ENCODE measurements at places on chromosomes 4 and X. TPM values are rescaled to one million over a fixed set of nuclear protein-coding genes. Genes with fewer than 3 reads are reported as not detected.

DNA sequence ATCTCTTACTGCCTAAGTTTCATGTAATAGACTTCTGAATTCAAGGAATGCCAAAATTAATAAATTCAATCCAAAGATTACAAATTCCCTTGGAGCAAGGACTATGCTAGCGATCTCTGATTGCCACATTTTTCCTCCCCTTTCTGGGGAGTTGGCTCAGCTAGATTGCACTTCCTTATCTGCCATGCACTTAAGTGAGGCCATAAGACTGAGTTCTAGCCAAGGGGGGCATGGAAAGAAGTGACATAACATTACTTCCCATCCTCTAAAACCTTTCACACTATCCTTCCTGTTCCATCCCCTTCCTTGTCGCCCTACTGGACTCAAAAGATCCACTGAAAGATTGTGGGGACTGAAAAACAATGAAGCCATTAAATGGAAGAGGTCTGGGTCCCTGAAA is 53.8 kb upstream of the TXK start:
- DNase-seq = no peak

Gene COX7B2
- polyA plus RNA-seq = not detected

DNA sequence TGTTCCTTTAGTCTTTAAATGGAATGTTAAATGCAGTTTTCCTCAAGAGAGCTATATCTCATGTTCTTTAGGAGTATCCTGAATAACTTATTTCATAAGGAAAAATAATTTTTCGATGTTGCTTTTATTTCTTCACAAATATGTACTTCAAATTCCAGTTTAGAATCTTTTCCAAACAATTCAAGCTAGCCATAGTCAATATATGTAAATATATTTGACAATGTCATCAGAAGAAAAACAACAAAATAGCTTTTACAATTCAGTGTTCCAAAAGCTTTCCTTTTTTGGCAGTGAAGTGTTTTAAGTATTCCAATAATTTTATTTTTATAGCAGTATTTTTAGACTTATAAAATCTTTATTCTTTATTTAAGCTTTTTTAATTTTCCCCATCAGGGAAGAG is 1532.0 kb downstream of the PCDH18 start:
- DNase-seq = no peak

Gene HMX1
- not detected for polyA plus RNA-seq

DNA sequence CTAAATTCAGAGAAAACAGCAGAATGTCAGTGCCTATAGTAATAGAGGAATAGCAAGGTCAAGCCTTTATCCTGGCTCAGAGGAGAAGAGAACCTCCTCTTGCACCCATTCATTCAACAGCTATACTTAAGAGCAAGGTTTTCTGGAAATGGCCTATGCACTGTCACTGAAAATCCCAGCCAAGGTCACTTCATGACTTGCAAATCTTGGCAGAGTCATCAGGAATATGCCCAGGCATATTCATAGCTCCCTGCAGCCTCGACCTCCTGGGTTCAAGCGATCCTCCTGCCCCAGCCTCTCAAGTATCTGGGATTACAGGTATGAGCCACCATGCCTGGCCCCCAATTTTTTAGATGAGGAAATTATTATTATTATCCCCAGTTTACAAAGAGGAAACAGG is 35.8 kb upstream of the NOCT start:
- no peak for DNase-seq

Gene AKAP17A
- 66.9 TPM for polyA plus RNA-seq

- no peak for DNase-seq
These were observed 297.6 kb upstream of the INTU start for GRCh38 chr4:127335073-127335620.

Gene PLS3
- not detected for polyA plus RNA-seq

GRCh38 chrX:5810636-5811035 is 418.0 kb downstream of the NLGN4X start:
- DNase-seq = no peak

DNA sequence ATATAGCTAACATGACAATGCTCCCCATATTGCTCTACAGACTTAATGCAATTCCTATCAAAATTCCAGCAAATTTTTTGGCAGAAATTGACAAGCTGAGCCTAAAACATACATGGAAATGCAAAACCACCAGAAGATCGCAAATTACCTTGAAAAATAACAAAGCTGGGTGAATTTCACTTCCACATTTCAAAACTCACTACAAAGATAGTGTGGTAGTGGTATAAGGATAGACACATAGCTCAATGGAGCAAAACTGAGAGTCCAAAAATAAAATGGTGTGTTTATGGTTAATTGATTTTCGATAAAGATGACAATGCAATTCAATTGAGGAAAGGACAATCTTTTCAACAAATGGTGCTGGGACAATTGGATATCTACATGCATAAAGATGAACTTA is 65.8 kb downstream of the SLC9A7 start:
- no peak for DNase-seq

Gene PCYT1B
- polyA plus RNA-seq = not detected

DNA sequence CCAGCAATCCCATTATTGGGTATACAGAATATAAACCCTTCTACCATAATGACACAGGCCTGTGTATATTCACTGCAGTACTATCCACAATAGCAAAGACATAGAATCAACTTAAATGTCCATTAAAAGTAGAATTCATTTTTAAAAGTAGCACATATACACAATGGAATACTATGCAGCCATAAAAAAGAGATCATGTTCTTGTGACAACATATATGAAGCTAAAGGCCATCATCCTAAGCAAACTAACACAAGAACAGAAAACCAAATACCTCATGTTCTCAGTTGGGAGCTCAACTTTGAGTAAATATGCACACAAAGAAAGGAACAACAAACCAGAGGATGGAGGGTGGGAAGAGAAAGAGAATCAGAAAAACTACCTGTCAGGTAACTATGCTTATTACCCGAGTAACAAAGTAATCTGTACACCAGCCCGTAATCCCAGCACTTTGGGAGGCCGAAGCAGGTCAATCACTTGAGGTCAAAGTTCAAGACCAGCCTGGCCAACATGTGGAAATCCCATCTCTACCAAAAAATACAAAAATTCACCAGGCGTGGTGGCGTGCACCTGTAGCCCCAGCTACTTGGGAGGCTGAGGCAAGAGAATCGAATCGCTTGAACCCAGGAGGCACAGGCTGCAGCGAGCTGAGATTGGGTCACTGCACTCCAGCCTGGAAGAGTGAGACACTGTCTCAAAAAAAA is 22.8 kb downstream of the DHX15 start:
- no peak for DNase-seq

Gene KCND1
- polyA plus RNA-seq = 0.07 TPM

DNA sequence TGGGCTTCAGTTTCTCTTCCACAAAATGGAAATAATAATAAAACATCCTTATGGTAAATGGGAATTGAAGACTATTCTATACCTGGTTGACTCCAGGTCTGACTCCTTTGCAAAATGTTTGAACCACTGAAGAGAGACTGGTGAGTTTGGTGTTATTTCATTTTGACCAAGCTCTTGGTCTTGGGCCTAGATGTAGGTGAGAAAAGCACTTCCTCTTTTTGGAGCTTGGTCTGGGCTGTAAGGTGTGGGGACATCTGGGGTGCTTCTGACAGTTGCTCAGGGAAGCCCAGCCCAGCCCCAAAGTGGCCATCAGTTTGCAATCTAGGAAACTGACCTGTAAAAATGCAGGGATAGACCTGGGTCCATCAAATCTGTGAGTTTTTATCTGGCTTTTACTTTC is 26.8 kb upstream of the SOD3 start:
- DNase-seq = no peak

GRCh38 chr4:137359691-137360315 is 172.5 kb downstream of the PCDH18 start:
- no peak for DNase-seq

DNA sequence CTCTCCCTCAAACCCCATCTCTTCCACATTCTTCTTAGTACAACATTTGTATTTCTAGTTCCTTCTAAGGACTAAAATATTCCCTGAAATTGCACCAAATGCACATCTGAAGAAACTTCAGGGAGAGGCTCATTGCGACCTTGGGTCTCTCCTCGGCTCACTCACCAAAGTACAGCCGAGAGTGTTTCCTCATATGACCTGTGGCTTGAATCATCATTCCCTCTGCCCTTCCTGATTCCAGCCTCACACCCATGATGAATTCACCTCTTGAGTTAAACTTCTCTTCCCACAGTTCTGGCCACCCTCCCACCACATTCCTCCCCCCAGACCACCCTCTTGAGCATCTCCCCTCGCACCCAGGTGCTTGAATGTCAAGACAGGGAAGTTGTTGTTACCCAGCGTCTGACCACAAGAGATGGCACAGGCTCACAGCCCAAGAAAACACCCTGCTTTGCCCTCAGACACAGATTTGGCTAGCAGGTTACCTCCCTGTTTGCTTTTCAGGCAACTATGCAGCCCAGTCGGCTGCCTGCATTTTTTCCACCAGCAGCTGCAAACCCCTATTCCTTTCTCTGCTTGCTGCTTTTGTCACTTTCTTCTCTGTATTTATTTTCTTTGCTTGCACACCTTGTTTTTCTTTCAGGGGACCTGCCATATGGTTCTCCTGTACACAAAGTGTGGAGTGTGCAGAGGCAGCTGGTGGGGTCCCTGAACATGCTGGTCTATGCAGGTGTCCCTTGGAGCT is 214.8 kb downstream of the SPATA18 start:
- no peak for DNase-seq

DNA sequence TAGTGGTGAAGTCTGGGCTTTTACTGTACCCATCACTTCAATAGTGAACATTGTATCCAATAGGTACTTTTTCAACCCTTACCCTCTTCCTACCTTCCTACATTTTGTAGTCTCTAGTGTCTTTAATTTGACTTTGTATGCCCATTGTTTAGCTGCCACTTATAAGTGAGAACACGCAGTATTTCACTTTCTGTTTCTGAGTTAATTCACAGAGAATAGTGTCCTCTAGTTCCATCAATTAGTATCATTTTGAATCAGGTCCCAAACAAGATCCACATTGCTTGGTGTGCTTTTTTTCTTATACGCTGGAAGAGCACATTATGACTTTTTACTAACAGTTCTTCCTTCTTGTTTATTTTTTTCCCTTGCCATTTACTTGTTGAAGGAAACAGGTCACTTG is 176.0 kb upstream of the WDFY3 start:
- DNase-seq = no peak

Gene SH3RF1
- not detected for polyA plus RNA-seq

DNA sequence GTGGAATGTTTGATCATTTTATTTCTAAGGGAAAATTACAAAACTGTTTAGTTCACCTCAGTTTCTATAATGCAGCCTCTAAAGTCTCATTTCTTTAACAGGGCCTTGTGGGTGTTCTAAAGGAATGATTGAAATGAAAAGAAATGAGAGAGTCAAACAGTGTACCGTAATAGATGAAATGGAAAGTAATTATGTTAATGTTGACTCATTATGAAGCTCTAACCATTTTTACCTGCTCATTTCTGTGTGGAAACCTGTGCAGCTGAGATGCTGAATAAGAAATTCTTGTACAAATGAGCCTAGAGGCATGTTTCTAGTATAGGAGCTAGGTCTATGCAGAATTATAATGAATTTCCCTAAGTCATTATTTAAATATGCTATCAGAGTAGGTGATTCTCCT is 45.2 kb upstream of the RPA4 start:
- DNase-seq = no peak

DNA sequence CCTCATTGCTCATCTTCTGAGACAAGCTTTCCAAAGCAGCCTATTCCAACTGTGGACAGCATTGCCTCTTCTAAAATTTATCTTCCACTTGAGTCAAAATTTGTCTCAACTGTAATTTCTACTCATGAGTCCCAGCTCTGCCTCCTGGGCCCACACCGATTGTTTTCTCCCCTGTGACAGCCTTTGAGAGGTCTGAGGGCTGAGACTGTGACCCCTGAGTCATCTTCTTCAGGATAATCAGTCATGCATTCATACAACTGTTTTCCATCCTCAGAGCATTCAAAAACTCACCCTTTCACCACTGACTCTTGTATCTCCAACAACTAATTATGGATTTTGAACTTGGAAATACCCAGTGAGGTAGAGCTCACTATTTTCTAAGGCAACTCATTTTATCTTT is 228.1 kb downstream of the EDA2R start:
- DNase-seq = no peak

GRCh38 chr4:100936661-100937375 is 410.5 kb downstream of the PPP3CA start:
- no peak for DNase-seq

GRCh38 chr4:26780539-26780938 is 80.1 kb upstream of the STIM2 start:
- no peak for DNase-seq

Gene SSR4
- polyA plus RNA-seq = 496 TPM

GRCh38 chr4:169566021-169566818 is 46.2 kb downstream of the NEK1 start:
- no peak for DNase-seq

DNA sequence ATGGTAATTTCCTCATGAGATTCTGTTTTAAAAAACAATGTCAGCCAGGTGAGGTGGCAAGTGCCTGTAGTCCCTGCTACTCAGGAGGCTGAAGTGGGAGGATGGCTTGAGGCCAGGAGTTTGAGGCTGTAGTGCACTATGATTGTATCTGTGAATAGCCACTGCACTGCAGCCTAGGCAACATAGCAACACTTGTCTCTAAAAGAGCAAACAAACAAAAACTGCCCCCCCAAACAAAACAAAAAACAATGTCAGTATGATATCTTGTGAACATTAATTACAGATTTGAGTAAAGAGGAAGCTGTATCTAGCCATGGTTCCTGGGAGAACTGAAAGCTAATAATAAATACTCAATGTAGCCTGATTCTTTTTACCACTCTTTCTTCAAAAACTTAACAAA is 6.8 kb upstream of the MSL3 start:
- no peak for DNase-seq

GRCh38 chr4:173517781-173518424 is 12.1 kb downstream of the HAND2 start:
- no peak for DNase-seq

GRCh38 chrX:387729-388128 is 1.0 kb upstream of the PPP2R3B start:
- DNase-seq = no peak
